ENCODE measurements at places on chromosomes 16 and 17.

DNA sequence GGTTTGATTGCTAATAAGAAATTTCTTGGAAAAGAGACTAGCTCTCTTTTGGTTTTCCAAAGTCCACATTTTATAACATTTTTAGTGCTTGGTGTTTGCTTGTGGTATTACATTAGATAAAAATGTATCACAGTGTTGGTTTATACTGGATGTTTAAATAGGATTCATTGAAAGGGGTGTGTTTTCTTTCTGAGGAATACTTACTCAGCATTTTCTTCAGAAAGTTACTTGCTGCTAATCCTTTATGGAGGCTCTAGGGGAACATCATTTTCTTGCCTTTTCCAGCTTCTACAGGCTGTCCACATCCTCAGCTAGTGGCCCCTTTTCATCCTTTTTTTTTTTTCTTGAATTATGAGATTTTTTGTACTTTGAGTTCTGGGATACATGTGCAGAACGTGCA, 834 bp upstream of the KRT39 start:
- DNase-seq, result no peak

GRCh38 chr17:17236295-17237025, 508 bp downstream of the FLCN start:
- no peak for DNase-seq

DNA sequence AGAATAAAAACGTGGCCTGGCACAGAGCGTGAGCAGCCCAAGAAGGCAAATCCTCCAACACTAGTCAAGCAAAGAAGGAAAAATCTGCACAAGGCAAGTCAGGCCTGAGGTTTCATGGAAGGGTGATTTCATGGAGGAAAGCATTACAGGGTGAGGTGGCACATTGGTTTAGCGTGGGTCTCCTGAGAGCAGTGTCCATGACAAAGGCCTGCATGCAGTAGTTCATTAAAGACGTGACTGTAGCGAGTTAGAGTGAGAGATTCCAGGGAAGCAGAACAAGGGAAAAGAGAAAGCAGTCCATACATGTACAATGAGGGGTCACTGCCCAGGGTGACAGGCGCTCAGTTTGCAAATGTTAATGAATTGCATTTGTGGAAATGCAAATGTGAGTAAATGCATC, 285.0 kb upstream of the ERCC4 start:
- no peak for DNase-seq

DNA sequence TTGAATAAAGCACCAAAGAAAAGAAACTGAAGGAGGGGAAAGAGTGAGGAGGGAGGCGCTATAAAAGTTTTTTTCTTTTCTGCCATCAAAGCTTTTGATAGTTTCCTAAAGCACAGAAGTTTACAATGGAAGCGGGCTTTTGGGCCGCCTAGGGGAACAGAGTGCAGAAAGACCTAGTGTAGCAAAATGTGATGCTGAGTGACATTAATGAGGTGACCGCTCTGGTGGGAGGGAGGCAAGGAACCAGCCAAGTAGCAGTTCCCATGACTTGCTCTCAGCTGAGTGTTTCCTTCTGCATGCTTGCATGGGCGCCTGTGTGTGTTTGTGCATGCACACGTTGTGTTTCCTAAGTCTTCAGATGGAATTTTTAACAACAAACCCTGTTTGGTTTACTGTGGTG, 15.5 kb downstream of the MSI2 start:
- DNase-seq, result no peak

DNA sequence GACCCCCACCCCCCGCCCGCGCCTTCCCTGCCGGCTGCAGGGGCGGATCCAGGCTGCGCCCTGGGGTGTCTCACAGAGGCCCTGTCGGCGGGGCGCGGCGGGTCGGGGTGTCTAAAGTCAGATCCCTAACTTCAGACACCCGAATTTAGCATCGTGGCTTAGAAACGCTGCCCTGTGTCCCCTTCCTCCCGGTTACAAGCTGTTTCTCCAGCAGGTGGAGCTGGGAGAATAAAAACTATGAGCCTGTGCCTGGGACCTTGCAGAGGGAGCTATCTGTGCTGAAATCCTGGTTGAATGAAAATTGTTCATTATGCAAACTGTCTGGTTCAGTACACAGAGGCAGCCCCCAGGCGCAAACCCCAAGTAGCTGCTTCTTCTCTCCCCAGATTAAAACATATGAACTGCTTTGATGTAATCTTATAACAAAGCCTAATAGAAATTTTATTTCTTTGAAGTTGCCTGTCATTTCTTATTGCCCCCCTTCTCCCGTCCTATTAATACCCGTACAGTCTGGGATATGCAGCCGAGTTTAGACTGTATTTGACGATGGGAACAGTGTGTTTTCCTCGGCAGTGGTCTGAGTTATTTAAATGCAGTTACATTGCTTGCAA, 79.0 kb downstream of the RPA1 start:
- no peak for DNase-seq

DNA sequence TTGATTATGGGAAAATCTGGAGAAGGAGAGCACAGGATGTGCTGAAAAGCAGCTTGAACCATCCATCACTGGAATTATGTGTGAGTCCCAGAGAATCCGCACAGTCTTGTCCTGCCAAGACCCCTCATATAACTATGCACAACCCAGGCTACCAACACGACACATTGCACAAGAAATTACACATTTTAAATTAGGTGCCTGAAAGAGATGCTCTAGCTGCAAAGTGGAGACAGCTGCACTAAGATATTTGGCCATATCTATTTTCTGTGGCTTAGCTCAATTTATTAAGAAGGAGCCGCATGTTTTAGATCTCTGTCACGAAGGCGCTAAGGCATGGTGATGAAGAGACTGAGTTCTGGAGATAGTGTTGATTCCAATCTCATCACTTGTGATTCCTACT, 1308.4 kb downstream of the CDH8 start:
- no peak for DNase-seq

DNA sequence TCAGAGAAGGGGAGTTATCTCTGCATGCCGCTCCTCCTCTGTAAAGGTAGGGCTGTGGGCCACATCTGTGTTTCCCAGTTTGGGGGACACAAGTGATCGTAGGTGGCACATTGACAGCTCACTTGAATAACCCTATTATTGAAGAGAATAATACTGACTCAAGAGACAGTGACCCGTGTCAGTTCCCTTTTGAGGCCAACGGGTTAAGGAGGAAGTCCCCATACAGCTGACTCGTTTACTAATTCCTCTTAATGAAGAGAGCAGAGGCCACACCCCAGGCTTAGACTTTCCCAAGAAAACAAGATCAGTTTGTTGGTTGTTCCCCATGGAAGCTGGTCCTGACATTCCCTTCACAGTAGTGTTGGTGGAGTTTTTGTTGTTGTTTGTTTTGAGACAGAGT, 33.0 kb downstream of the IL4R start:
- DNase-seq, result no peak

DNA sequence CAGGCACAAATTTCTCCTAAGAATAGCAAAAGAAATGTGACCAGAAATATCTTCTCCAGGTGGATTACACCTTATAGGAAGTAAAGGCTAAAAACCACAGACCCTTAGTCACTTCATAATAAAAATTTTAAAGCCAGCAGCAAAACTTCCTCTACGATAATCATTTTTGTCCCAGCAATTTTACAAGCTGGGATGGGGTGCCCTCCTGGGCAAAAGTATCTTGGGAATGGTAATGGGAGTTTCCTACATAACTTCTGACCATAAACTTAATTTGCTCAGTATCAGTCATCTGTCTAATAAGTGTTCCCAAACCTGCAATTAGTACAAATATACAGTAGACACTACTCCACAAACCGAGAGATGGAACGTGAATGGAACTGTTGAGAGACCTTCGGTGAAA, 3.0 kb downstream of the PHF12 start:
- no peak for DNase-seq

GRCh38 chr17:74465378-74466110, 890 bp upstream of the CD300A start:
- DNase-seq, result no peak

DNA sequence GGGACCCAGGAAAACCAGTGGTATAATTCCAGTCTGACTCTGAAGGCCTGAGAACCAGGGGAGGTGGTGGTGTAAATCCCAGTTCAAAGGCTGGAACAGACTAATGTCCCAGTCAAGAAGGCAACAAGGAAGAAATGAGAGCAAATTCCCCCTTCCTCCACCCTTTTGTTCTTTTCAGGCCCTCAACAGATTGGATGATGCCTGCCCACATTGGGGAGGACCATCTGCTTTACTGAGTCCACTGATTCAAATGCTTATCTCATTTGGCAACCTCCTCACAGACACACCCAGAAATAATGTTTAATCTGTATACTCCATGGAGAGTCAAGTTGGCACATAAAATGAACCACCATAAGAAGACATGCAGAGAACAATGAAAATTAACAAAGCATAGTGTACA, 61.9 kb upstream of the CRYM start:
- DNase-seq, result no peak

GRCh38 chr16:55828680-55829079, 4.2 kb downstream of the CES1 start:
- no peak for DNase-seq

All from stimulated activated CD8-positive, alpha-beta memory T cell treated with anti-CD3 and anti-CD28 coated beads, Interleukin-15, amount 100 ng/mL, for 4 hours (primary cell).